ENCODE measurements at places on chromosomes 2 and 18.

DNA sequence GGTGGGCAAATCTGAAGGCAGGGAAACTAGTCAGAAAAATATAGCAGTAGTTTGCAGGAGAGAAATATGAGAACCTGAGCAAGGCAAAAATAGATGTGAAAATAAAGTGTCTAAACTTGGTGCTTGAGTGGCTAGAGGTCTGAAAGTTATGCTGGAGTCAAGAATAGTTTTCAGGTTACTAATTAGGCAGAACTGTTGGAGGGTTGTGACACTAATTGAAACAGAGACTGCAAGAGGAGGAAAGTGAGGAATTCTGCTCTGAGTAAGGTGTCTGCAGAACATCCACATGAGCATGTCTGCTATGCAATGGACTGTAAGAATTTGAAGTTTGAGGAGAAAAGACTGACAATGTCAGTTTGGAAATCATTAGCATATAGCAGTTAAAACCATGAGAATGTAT, 444.0 kb upstream of the LRRTM1 start:
- DNase-seq, result peak; percentile 3

DNA sequence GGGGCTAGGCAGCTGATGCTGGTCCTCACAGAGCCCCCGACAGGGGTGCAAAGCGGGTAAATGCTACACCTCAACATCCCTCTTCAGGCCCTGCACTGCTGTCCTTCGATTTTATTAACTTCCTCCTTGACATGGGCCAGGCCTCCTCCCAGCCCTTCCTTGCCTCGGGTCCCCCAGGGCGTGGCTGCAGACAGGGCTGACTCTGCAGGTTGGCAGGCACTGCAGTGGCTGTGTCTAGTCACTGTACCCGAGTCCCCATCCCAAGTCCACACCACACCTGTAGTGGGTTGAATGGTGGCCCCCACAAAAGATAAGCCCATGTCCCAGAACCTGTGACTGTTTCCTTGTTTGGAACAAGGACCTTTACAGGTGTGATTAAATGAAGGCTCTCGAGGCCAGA, 140.2 kb downstream of the TWIST2 start:
- no peak for DNase-seq

GRCh38 chr2:109195193-109196045, 66.4 kb downstream of the SH3RF3 start:
- DNase-seq, result no peak

GRCh38 chr2:65878011-65878340, 445.6 kb upstream of the SPRED2 start:
- no peak for DNase-seq

DNA sequence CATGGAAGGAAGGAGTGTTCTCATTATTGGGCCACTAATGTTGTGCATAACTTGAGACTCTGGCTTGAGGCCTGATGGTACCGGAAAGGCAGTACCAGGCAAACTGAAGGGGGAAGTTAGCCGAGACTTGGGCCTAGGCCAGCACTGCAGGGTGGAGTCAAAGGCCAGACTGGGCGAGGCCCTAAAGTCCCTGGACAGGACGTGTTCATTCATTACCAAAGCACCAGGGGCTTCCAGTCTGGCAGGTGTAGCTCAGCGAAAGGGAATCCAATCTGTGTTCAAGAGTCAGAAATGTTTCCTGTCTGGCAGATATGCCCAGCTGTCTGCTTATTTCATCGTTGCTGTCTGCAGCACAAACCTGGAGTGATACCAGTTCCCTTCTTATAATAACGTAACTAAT, 4.7 kb upstream of the ITSN2 start:
- peak; percentile 27 for DNase-seq

- DNase-seq, result no peak
Measured at GRCh38 chr2:173657996-173658717, 303.5 kb downstream of the CDCA7 start.

DNA sequence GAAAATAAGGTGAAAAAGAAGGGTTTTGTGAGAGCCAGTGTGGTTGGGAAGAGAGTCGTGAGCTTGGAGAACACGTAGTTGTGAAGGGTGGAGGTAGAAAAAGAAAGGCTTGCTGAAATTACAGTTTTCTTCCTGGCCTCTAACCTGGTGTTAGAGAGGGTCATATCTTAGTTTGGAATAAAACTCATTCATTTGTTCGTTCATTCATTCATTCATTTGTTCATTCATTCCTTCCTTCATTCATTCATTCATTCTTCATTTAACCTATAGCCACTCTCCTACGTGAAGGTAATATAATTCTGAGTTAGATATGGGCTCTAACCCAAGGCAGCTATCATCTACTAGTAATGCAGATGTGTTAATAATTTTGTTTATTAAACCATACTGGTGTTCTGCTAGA, 111.8 kb upstream of the ZNF521 start:
- DNase-seq, result no peak

GRCh38 chr2:145007093-145007959, 487.4 kb upstream of the ZEB2 start:
- no peak for DNase-seq

DNA sequence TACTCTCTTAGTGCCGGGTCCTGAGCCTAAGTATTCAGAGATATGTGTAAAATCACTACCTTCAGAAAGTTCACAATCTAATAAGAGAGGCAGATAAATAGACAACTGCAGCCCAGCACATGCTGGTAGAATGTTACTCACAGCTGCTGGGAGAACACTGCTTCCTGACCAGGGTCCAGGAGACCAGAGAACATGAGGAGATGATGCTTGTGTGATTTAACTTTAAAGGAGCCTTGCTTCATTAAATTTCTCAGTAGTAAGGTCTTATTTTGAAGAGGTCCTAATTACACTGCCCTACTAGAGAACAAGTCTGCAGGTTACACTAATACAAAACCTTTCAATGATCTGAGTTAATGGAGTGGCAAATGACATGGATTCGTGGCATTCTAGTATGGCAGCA, 209.9 kb upstream of the TRIB2 start:
- DNase-seq, result no peak

- DNase-seq, result peak; percentile 8
Measured at GRCh38 chr2:13558368-13558767, 841.6 kb downstream of the TRIB2 start.

DNA sequence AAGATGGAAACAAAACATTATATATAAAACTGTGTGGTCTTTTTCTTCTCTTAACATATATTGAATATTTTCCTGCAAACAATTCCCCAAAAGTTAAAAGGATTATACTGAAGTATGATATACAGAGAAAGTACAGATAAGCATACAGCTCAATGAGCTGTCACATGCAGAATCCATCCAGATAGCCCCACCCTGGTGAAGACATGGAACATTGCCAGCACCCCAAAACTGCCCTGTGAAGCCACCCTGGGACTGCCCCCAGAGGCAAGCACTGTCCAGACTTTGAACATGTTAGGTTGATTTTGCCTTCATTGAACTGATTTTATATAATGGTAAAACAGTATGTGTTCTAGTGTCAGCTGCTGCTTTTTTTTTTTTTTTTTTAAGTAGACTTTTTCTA, 112.3 kb upstream of the IL1R2 start:
- no peak for DNase-seq

- no peak for DNase-seq
Measured at GRCh38 chr2:143890798-143891197, 629.1 kb downstream of the ZEB2 start.

- DNase-seq, result no peak
Measured at GRCh38 chr2:20752293-20752692, 70.6 kb downstream of the LDAH start.

GRCh38 chr2:48440103-48440390, 89.9 kb upstream of the STON1 start:
- no peak for DNase-seq

- no peak for DNase-seq
Measured at GRCh38 chr18:31241900-31242409, 76.0 kb upstream of the DSG1 start.

- no peak for DNase-seq
Measured at GRCh38 chr18:356778-357177, 88.9 kb upstream of the THOC1 start.

- DNase-seq, result no peak
Measured at GRCh38 chr2:236711440-236711839, 141.8 kb downstream of the ACKR3 start.

GRCh38 chr2:144162652-144163051, 357.3 kb downstream of the ZEB2 start:
- peak; percentile 17 for DNase-seq

GRCh38 chr2:26173776-26174482, 1.0 kb downstream of the GAREM2 start:
- no peak for DNase-seq

DNA sequence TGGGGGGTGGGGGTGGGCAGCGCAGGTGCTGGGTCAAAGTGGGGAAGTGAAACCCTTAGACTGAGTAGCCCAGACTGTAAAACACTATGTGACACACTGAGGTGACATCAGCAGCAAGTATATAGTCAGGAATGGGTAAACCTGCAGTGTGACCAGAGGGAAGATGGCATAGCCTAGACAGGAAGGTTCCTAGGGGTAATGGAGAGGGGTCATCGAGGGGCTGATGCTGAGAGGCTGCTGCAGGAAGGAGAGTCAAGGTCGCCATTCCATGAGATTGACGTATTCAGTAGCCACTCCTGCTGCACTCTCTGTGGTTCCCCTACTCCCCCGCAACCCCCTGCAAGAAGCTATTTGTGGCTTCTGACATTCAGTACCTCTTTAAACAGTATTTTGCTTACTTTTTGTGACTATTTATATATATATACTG, 111.7 kb downstream of the CHST9 start:
- DNase-seq, result peak; percentile 23

- DNase-seq, result no peak
Measured at GRCh38 chr18:63987743-63988142, 17.9 kb downstream of the SERPINB8 start.

- DNase-seq, result no peak
Measured at GRCh38 chr2:28621172-28622100, 125.6 kb downstream of the PLB1 start.

DNA sequence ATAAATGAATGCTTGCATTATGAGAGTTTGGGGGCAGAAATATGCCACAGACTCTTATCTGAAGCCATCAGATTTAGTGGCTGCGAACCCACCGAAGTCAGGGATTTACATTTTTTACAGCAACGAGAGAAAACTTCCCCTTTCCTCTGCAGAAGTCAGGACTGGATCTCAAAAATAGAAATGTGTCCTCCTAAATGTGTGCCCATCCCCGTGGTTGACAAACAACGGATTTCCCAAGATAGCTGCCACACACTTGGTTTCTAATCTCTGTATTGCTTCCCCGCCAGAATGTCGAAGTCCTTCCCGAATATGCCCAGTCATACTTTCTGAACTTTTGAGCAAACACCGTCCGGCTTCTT, 879 bp upstream of the ADAM23 start:
- no peak for DNase-seq

GRCh38 chr18:13362607-13363006, 144.0 kb downstream of the LDLRAD4 start:
- DNase-seq, result no peak

- DNase-seq, result no peak
Measured at GRCh38 chr2:70743068-70743467, 24.9 kb downstream of the ADD2 start.

DNA sequence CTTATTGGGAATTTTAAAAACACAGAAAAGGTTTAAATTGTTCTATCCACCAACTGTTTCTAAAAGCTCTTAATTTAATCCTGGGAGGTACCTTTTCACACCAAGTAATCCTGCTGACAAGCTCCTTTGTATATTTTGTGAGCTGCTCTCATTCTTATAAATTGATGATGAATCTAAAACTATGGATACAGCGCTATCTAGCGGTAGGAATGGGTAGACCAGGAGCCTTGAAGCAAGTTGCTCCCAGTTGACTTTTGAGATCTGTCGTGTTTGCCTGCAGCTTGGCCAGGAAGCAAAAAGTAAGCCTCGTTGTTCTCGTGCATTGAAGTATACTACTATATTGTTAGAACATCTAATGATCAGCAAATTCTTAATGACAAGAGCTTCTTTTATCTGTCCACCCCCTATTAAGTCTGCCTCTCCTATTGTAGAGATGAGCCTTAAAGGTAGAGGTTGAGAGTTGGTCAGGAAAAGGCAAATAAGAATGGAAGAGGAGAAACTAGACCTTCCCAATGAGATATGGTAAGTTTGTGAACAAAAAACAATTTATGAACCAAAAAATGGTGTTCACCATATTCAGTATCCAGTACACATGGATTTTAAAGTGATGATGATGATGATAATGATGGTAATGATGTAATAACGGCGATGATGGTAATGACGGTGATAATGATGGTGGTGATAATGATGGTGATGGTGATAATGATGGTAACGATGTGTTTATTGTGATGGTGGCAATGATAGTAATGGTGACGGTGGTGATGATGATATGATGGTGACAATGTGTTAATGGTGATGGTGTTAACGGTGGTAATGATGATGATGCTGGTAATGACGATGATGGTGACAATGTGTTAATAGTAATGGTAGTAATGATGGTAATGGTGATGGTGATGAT, 212.1 kb upstream of the NCKAP5 start:
- DNase-seq, result peak; percentile 31

- DNase-seq, result no peak
Measured at GRCh38 chr2:85684806-85685205, 9.4 kb upstream of the GNLY start.

DNA sequence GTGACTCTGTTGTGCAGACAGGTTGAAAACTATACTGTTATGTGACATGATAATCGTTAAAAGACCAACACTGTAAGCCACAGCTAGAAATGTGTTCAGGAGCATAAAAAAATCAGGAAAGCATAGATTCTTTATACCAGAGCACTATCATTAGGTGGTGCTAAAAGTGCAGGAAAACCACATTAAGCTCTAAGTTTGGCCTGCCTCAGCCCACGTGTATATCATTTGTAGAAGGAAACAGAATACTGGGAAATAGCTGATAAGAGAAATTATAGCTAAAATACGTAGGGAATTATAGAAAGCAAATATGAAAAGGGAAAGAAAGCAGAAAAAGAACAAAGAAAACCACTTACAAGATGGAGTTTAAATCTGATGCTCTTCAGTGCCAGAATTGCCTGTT, 26.5 kb upstream of the C2orf74 start:
- DNase-seq, result no peak

- DNase-seq, result no peak
Measured at GRCh38 chr18:8229787-8230186, 379.4 kb upstream of the RAB12 start.

- peak; percentile 82 for DNase-seq
Measured at GRCh38 chr2:54560146-54560881, 104.2 kb downstream of the SPTBN1 start.

- no peak for DNase-seq
Measured at GRCh38 chr2:17148407-17149145, 369.7 kb downstream of the RAD51AP2 start.

GRCh38 chr2:220473611-220474010, 846.2 kb downstream of the SLC4A3 start:
- no peak for DNase-seq

GRCh38 chr2:112637289-112637660, 8.5 kb upstream of the SLC20A1 start:
- DNase-seq, result no peak

DNA sequence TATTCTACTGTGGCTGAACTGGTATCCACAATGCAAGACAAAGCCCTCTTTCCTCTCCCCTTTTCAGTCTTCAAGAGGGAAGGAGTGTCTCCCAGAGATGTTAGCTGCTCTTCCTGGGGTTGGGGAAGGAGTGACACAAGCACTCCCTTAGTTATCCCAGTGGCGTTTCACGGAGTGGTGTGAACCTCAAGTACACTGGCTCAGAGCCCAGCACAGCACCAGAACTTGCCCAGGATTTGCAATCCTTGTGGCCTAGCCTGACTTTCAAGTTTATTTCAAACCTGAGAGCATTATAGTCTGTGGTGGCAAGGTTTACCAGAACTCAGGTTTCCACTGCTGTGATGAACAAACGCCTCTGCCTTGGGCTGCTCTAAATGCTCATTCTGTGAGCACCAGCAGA, 162.5 kb downstream of the CCDC102B start:
- DNase-seq, result no peak

- DNase-seq, result no peak
Measured at GRCh38 chr2:45469314-45470099, 141.6 kb downstream of the SRBD1 start.

Measured in GM13977 (cell line).